ENCODE measurements at places on chromosomes 3 and 15.

- no peak for DNase-seq
Observed at GRCh38 chr3:186119499-186119898, 10.6 kb upstream of the ETV5 start.

DNA sequence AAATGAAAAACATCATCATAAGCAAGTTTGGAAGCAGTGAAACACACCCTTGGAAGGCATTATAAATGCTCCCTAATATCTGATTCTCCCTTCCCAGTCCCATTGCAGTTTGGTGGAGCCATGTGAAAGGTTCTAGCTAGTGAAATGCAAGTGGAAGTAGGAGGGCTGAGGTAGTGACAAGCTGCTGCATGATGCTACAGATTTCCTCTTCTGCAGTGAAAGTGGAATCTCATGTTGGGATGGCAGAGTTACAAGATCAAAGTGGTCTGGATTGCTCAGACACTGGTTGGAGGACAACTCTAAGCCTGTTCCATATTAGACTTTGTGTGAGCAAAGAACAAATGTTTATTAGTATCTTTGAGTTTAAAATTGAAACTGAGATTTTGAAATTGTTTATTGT lies 3.3 kb upstream of the PDCD6IP start:
- DNase-seq = no peak

DNA sequence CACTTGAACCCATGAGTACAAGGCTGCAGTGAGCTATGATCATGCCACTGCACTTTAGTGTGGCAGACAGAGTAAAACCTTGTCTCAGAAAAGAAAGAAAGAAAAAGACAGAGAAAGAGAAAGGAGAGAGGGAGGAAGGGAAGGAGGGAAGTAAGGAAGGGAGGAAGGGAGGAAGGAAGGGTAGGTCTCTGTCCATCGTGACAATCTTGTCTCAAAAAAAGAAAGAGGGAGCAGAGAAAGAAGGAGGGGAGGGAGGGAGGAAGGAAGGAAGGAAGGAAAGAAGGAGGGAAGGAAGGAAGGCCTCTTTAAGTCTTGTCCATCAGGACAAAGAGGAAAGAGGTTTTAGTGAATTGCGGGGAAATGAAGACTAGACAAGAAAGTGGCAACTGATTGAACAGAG lies 122.2 kb downstream of the ETFA start:
- no peak for DNase-seq

GRCh38 chr15:52068004-52068615 lies 44.5 kb downstream of the BCL2L10 start:
- no peak for DNase-seq

- DNase-seq = no peak
Observed at GRCh38 chr15:99993681-99994131, 260.5 kb upstream of the LYSMD4 start.

DNA sequence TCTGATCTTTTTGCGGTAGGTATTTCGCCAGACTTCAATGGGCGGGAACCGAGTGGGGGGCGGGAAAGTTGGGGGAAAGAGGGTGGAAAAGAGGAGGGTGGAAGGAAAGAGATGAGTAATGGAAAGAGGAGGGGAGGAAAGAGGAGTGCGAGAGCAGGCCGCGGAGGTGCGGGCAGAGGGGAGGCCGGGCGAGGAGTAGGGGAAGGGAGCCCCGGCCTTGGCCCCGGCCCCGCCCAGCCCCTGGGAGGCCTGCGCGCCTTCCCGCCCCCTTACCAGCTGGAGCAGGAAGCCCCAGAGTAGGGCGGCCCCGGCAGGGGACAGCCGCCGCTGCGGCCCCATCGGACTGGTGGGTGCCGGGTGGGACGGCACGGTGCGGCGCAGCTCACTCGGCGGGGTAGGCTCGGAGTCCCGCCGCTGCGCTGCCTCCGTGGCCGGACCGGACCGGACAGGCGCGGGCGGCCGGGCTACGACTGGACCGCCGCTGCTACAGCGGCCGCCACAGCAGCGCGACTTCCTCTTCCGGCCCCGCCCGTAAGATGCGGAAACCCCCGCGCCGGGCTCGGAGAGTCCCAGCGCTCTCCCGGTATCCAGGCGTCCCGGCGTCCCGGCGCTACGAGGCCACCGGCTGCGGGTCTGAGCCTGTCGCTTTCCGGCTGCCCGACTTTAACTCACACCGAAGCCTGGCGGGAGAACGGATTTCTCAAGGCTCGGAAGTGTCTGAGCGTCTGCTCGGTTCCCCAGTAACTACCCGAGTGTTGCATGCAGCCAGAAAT lies at the start of gene SPPL2A:
Gene SPPL2A, minus strand, starts transcription at position 512 of the 773 bp plus-strand sequence. Its CDS starts 173 bp downstream, at position 339.
- peak; percentile 73 for DNase-seq

GRCh38 chr3:13189639-13190377 lies 116.6 kb upstream of the IQSEC1 start:
- no peak for DNase-seq

DNA sequence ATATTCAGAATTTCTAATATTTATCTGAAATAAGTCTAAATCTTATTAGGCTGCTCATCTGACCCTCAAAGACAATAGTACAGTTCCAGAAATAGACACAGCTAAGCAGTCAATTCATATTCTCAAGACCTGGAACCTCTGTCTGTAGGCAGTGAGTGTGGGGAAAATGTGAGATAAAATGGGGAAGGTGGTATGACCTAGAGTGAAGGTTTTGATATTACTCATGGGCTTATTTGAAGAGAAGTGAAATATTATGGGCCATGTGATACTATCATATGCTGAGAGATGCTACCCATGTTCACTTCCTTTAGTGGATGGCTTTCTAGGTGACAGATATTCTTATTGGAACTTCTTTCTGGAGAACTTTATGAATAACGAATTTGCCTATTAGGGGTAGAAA lies 33.5 kb downstream of the TGFBR2 start:
- DNase-seq = no peak

DNA sequence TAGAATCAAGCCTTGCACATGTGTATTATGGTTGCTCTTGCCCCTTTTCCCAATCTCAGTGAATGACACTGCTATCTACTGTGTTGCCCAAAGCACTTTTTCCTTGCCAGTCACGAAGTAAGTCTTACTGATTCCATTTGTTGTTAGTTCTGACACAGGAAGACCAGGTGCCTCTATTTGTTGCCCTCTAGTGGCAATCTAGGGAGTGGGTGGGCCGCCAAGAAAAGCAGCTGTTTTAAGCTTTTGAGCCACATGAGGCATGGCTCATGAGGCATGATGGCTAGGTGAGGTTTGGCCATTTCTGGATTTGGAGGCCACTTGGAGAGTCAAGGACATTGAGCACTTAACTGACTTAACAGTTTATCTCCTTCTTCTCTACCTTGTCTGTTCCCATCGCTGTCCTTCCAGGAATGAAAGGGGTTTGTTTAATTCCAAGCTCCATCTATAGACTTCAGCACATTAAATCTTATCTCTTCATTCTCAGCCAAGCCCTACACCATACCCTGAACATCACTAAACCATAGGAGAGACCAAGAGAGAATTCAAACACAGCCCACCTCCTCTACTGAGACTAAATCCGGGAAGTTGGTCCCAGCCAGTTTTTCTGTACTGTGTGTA lies 103.1 kb downstream of the HCN4 start:
- peak; percentile 5 for DNase-seq

DNA sequence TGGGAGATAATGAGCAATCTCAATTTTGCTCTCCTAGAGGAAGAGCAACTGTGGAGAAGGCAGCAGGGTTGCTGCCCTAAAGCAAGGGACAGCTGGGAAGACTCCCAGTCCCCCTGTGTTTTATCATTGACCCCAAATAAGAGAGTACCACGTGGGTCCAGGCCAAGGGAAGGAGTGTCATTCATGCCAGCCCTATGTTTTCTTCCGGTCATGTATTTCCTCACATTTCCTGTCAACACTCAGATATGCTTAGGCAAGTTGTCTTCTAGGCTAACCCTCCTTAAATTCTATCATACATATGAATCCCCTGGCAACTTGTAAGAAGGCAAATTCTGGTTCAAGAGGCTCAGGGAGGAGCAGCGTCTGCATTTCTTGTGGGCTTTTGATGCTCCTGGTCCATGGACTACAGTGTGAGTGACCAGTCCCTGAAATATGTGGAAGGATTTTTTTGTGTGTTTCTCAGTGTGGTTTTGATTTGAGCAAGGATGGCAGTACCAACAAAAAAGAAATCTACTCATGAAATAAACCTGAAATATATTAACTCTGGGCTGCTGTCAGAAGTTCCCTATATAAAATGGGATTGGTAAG lies 31.9 kb upstream of the RPP14 start:
- DNase-seq = no peak

GRCh38 chr3:966341-966740 lies 126.5 kb upstream of the CNTN6 start:
- no peak for DNase-seq

DNA sequence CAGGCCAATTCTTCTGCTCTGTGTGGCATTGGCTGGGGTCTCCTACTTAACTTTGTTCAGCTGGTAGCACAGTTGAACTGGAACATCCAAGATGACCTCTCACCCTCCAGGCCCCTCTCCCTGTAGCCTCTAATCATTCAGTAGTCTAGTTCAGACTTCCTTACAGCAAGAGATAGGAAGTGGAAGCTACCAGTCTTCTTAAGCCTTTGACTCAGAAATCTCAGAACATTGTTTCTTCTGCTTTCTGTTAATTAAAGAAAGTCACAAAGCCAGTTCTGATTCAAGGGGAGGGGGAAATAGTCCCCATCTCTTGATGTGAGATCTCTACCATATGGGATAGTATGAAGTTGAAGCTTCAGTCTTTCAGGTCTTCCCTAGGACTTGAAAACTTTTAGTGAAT lies 18.8 kb upstream of the SACM1L start:
- DNase-seq = no peak

DNA sequence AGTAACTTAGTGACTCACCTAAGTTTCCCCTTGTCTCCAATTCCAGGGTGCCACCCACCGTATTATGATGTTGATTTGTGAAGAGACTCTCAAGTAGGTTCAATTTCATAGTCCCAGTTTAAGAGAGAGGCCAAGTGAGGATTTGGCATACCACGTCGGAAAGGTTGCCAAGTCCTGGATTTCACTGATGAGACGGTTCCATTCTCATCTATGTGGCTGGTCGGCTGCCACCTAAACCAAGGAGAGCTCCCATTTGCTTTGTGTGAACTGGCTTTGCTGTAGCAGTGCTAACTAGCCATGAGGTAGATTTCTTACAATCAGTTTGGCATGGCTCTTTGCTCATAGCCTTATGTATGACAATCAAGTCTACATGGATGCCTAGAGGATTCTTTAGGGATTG lies 653.6 kb downstream of the NLGN1 start:
- DNase-seq = no peak

GRCh38 chr15:28885630-28886430 lies at the start of gene APBA2:
APBA2 (plus strand) TSS chr15:28885974; CDS start chr15:29053885, 167,911 bp downstream.
- DNase-seq = no peak

GRCh38 chr15:101451846-101452245 lies 37.7 kb downstream of the PCSK6 start:
- DNase-seq = no peak

DNA sequence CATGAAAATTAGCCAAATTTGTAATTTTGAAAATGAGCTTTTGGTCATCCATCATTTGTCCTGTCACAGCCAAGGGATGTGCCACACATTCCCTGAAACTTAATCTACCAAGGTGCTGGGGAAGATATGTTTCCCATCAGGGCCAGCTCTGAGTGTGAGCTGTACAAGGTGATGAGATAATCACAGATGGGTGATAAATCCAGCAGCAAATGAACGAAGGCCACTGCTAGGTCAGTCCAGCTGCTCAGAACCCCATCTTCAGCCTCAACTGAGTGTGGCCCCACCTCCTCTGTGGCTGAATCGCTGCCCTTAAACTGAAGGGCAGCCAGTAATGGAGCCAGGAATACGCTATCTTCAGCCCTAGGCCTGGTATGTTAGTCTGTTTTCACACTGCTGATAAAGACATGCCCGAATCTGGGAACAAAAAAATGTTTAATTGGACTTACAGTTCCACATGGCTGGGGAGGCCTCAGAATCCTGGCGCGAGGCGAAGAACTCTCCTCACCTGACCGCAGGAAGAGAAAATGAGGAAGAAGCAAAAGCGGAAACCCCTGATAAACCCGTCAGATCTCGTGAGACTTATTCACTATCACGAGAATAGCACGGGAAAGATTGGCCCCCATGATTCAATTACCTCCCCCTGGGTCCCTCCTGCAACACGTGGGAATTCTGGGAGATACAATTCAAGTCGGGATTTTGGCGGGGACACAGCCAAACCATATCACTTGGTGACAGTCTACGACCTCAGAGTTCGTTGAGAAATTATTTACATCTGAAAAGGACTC lies 553.0 kb downstream of the NTRK3 start:
- DNase-seq = no peak

GRCh38 chr3:65751123-65751700 lies 287.5 kb downstream of the MAGI1 start:
- no peak for DNase-seq

DNA sequence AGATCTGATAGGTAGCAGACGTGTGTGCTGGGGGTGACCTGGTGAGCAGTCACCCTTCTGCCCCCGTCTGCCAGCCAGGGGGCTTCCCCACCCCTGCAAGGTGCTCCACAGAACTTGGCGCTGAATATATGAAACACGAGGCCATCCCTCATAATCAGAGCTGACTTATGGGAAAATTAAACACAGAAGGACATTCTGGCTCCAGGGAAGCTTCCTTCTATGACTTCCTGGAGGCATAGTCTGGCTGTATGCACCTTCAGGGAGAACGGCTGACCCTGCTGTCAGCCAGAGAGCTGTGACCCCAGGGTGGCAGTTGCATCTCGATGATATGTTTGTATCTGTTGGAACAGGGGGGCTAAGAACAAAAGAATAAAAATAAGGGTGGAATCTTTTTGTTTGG lies 26.6 kb upstream of the MRPS22 start:
- no peak for DNase-seq

GRCh38 chr3:81105789-81106488 lies 655.5 kb downstream of the GBE1 start:
- no peak for DNase-seq

DNA sequence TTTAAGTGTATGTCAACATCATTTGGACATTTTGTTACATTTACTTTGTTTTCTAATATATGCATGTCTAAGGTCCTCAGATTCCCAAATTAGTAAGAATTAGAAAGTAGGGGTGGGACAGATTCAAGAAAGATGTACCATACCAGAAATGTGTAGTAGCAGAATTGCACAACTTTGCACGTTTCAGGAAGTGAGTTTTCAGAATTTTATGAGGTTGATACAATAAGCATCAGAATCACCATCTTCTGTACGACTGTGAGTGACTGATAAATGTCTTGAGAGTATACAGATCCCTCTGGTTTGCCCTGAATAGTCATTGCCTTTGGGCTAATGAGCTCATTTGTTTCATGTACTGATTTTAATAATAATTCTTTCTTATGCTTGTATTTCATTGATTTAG lies 9.3 kb downstream of the ARIH2 start:
- no peak for DNase-seq

GRCh38 chr3:40437889-40438288 lies 19.2 kb upstream of the RPL14 start:
- no peak for DNase-seq

GRCh38 chr15:95610945-95611344 lies 719.6 kb upstream of the NR2F2 start:
- no peak for DNase-seq

DNA sequence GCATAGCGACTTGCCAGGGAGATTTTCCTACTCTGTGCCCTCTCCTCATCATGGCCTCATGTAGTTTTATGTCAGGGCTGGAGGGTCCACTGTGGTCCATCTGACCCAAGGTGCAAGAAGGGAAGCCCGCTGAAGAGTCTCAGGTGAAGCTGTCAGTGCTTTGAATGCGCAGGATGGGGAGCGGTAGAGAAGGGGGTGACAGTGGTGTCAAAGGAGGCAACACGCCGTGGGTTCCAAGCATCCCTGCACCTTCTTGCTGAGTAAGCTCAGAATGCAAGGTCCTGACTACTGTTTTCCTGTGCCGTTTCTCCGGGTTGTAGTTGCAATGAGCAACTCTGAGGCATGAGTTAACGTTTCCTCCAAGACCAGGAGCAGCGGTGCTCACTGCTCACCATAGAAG lies 44.9 kb upstream of the RAB6B start:
- no peak for DNase-seq

Measured in stimulated activated CD8-positive, alpha-beta memory T cell treated with anti-CD3 and anti-CD28 coated beads, Interleukin-7, amount 100 ng/mL, for 4 hours (primary cell).